ENCODE measurements at places on chromosomes 7 and 10. TPM values are rescaled to one million over a fixed set of nuclear protein-coding genes. Genes with fewer than 3 reads are reported as not detected.

Gene TUBB8
- not detected for total RNA-seq

Gene MARCHF5
- 19.4 TPM for total RNA-seq

Gene TES
- total RNA-seq, result 78.0 TPM

Gene ODAD2
- 0.60 TPM for total RNA-seq

Gene ASZ1
- total RNA-seq, result not detected

Gene PNLIPRP3
- total RNA-seq, result not detected

Gene PLXDC2
- total RNA-seq, result 0.87 TPM

Gene VAX1
- not detected for total RNA-seq

Gene MRLN
- not detected for total RNA-seq

Gene CELF2
- total RNA-seq, result 3.1 TPM

Gene NPM3
- 57.9 TPM for total RNA-seq

Gene HOXA2
- 0.20 TPM for total RNA-seq

Gene WEE2
- total RNA-seq, result under 0.01 TPM

Gene SFTPD
- not detected for total RNA-seq

Gene SP8
- total RNA-seq, result not detected

Gene RSBN1L
- total RNA-seq, result 8.3 TPM

Gene GOLGA7B
- under 0.01 TPM for total RNA-seq

Gene STAMBPL1
- total RNA-seq, result 1.2 TPM

Gene XRCC2
- total RNA-seq, result 1.7 TPM

Gene TMEM130
- not detected for total RNA-seq

Gene UBE2D1
- total RNA-seq, result 6.7 TPM

Gene DOCK1
- 81.5 TPM for total RNA-seq

Gene HOXA1
- 0.40 TPM for total RNA-seq

Measured in lung microvascular endothelial cell (primary cell).